ENCODE measurements at places on chromosomes 5 and 9.

- no peak for DNase-seq
Observed at GRCh38 chr9:93517331-93517730, 59.1 kb upstream of the PHF2 start.

DNA sequence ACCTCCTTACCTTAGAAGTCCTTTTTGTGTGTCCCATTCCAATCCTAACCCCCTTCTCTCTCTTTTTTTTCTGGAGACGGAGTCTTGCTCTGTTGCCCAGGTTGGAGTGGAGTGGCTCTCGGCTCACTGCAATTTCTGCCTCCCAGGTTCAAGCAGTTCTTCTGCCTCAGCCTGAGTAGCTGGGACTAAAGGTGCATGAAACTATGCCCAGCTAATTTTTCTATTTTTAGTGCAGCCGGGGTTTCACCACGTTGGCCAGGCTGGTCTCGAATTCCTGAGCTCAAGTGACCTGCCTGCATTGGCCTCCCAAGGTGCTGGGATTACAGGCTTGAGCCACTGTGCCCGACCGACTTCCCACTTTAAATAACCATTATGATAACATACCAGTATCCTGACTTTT lies 17.5 kb downstream of the TMEM38B start:
- no peak for DNase-seq

DNA sequence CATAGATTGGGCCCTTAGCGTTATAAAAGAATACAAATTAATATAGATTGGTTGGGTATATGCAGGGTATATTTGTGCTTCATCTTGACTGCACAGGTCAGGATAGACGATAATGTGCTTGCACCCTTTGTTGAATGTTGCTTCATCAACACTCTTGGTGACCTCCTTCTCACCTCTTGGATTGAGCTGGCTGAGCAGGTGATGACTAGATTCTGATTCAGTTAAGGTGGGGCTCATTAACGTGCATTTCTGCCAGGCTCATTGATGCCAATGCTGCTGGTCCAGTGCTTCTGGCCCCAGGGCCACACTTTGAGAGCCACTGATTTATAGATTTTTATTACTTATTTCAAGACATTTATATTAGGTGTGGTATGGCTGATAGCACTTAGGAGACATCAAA lies 27.7 kb downstream of the PCSK5 start:
- DNase-seq = no peak

- DNase-seq = no peak
Observed at GRCh38 chr5:124260921-124261515, 485.4 kb downstream of the ZNF608 start.

GRCh38 chr9:89014153-89014552 lies 22.9 kb downstream of the S1PR3 start:
- no peak for DNase-seq

DNA sequence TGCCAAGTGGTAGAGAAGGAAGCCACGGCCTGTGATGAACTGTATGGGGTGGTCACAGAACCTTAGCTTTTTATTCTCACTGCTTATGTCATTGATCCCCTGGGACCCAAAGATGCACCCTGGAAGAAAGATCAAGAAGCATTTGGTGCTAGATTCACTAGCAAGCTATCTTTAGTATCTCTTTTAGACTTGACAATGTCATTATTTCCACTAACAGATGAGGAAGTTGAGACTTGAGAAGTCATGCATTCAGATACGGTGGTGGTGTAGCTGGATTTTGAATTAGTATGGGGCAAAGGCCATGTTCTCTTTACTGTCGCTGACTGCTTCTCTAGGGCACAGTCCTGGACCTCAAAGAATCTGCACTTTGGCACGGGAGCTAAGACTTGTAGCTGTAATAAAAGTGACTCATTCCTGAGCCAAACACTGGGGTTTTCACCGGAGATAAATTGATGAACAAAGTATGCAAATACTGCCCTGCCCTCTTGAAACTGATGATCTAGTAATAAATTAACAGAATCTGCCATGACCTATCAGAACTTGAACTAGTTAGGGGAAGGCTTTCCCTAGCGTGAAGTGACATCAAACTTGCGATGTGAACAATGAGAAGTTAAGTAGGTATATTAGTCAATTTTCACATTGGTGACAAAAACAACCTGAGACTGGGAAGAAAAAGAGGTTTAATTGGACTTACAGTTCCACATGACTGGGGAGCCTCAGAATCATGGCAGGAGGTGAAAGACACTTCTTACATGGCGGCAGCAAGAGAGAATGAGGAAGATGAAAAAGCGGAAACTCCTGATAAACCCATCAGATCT lies 5.4 kb downstream of the GDA start:
- no peak for DNase-seq

Data from activated naive CD8-positive, alpha-beta T cell treated with anti-CD3 and anti-CD28 coated beads, Interleukin-2, amount 10 ng/mL, durations not matched to agents 7 days and 5 days (primary cell).